ENCODE measurements at places on chromosomes 5 and 9.

GRCh38 chr5:39016587-39017275, 57.5 kb downstream of the RICTOR start:
- DNase-seq, result no peak

DNA sequence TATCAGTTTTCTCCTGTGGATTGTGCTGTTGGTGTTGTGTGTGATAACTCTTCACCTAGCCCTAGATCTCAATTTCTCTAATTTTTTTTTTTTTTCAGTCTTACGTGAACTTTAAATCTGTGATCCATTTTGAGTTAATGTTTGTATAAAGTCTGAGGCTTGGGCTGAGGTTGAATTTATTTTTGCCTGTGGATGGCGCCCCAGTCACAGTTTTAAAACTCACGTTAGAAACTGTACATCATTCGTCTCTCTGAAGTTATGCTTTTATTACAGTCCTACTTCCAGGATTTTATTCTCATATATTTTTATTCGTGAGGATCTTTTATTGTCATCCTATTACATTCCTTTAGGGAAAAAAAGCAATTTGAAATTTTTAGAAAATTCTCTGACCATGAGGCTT, 103.1 kb downstream of the EHMT1 start:
- DNase-seq, result no peak

GRCh38 chr9:119792242-119792641, 423.0 kb upstream of the BRINP1 start:
- DNase-seq, result no peak

- no peak for DNase-seq
Measured at GRCh38 chr9:125479846-125480615, 218.4 kb downstream of the GAPVD1 start.

DNA sequence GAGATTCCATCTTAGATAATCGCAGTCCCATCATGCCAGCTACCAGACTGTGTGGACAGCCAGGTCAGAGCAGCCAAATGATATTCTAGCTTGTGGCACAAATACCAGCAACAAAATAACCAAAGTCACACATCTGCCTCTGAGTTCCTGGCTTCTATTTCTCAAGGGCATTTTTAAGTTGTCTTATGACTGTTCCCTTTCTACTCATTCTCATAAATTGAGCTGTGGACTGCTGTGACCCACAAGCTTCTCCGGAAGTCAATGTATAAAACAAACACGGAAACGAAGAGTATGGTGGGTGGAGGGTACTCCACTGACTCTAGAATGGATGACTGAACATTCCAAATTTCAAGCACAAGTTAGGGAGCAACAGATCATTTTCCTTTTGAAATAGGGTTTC, 43.9 kb downstream of the PDCD1LG2 start:
- DNase-seq, result no peak

DNA sequence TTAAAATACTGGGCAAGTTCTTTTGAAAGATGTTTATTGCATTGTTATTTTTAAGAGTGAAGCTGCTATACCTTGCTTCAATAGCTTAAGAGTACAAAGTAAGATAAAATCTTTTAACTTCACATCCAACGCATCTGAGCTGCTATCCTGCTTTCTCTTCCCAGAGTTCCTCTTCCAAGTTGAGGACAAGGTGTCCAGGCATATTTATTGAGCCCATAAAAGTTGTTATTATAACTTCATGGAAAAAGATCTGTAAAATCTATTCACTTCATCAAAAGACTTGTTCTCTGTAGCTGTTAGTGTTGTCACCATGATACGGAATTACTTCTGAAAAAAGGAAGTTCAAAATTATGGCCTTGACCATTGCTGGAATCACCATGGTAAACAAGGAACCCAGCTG, 306.2 kb upstream of the ELAVL2 start:
- DNase-seq, result no peak

GRCh38 chr9:33649463-33649862, 125.4 kb downstream of the ANKRD18B start:
- no peak for DNase-seq

DNA sequence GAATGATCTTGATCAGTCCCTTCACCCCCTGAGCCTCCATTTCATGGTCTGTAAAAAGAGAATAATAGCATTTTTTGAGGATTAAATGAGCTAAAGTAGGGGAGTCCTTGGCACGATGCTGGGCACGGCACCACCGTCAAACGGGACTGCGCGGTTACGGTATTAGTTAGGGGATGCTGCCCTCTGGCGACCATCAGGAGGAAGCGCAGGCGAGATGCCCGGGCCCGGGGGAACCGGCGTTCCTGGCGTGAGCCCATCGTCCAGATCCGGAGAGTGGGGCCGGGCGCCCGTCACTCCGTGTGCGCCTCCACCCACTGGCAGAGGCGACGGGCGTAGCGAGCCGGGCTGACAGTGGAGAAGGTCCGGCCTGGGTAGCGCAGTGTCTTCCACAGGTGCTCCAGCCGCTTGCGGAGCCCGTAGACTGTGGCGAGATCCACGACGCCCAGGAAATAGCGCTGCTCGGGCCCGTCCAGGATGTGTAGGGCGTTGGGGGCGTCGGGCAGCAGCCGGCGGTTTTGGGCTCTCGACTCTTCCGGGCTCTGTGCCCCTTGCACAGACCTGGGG, 4.8 kb upstream of the ST6GALNAC4 start:
- peak; percentile 58 for DNase-seq

DNA sequence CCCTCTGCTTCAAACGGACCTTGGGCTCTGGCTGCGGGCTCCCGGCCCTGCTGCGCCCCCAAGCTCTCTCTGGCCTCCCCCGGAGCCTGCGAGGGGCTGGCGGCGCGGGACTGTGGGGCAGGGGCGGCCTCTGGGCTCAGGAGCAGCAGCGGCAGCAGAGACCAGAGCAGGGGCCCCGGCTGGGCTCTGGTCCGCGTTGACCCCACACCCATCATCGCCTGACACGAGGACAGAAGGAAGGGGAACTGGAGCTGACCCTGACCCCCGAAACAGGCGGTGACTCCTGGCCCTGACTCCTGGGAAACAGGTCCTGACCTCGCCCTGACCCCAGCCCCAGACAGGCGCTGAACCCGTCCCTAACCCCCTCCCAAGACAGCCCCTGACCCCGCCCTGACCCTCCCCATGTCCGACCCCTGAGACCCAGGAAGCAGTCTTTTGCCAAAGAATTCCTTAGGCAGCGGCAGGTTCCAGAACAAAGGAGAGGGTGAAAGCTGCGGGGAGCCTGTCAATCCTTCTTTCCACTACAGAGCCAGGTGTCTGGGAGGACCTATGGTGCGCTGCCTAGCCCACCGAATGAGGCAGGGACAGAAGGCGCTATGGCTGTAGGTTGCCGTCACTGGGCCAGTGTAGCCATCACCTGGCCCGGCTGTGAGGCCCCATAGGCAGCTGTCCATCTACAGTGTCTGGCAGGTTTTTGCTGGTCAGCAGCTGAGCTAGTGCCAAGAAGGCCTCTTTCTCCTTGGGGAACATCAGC, 74.7 kb upstream of the SPTLC1 start:
- no peak for DNase-seq

GRCh38 chr5:142830241-142831008, 60.2 kb downstream of the ARHGAP26 start:
- peak; percentile 46 for DNase-seq

DNA sequence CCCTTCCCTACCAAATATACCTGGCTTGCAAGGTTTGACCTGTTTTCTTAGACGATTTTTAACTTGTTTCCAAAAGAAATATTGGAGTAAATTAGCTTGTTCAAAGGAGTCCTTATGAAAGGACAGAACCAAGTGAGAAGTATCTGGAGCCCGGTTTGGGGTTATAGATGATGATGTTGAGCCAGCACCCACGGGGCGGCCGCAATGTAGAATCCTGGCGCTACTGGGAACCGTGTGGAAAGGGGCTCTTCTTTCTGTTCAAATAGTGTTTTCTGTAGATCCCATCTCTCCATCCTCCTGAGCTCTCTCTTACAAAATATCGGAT, 517 bp upstream of the EXOSC2 start:
- no peak for DNase-seq

DNA sequence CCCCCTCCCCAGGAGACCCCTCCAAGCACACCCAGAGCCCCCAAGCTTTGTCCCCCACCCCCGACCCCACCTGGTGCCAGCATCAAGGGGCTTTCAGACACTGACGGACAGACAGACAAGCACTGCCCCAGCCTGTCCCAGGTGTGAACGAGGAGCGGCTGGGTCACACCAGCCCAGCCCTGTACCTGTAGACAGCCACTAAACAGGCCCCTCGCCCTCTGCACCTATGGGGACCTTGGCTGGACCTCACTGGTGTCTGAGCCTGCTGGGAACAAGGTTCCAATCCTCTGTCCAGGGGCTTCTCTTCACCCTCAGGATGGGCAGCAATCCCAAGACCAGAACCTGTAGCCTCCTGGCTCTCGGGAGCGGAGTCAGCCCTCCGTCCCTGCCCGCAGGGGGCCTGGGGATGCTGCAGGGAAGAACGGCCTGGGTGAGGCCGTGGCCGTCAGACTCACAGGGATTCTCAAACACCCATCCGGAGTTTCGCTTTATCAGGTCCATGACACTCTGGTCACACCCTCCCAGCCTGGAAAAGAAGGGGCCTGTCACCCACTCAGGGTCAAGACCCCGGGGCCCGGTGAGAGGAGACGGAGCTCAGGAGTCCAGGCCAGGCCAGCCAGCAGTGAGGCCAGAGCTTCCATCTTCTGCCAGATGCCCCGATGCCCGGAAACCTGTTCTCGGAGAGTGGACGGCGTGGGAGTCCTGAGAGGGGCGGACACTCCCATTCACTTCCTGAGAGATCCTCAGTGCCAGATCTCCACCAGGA, 2.8 kb downstream of the LCN6 start:
- no peak for DNase-seq

GRCh38 chr5:28691526-28691925, 1653.1 kb upstream of the CDH9 start:
- no peak for DNase-seq

- no peak for DNase-seq
Measured at GRCh38 chr9:2336055-2336454, 285.5 kb upstream of the VLDLR start.
